ENCODE measurements at places on chromosomes 2 and 18. TPM values are rescaled to one million over a fixed set of nuclear protein-coding genes. Genes with fewer than 3 reads are reported as not detected.

GRCh38 chr18:27175914-27176313 lies 9.2 kb downstream of the CHST9 start:
- DNase-seq, result no peak
- H3K27me3 ChIP-seq, result no peaks in the 10 kb centered on the region
- H3K4me1 ChIP-seq, result no peaks in the 10 kb centered on the region
- H3K36me3 ChIP-seq, result no peaks in the 10 kb centered on the region
- no peak overlapping the region for H3K27ac ChIP-seq
- no peak overlapping the region for H3K4me3 ChIP-seq

The ATOH8 gene
- not detected for total RNA-seq

DNA sequence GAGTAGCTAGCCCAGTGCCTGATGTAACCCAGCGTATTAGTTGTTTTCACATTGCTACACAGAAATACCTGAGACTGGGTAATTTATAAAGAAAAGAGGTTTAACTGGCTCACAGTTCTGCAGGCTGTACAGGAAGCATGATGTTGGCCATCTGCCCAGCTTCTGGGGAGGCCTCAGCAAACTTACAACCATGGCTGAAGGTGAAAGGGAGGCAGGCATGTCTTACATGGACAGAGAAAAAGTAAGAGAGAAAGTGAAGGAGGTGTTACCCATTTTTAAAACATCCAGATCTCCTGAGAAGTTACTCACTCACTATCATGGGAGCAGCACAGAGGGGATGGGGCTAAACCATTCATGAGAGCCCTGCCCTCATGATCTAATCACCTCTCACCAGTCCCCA lies 6.1 kb upstream of the CYRIA start:
- H3K4me3 ChIP-seq, result no peak overlapping the region
- H3K27ac ChIP-seq, result no peak overlapping the region
- peaks cover under 1% of the 10 kb centered on the region for H3K27me3 ChIP-seq
- H3K36me3 ChIP-seq, result no peaks in the 10 kb centered on the region

The DSEL gene
- total RNA-seq, result 0.07 TPM

- no peak overlapping the region for H3K27ac ChIP-seq
- H3K4me1 ChIP-seq, result peaks cover 19% of the 10 kb centered on the region
- H3K36me3 ChIP-seq, result no peaks in the 10 kb centered on the region
- H3K4me3 ChIP-seq, result no peak overlapping the region
These were observed 2.1 kb downstream of the NEURL3 start for GRCh38 chr2:96502891-96503636.

The BOD1L2 gene
- total RNA-seq, result not detected

- peaks cover 69% of the 10 kb centered on the region for H3K36me3 ChIP-seq
- H3K4me3 ChIP-seq, result no peak overlapping the region
- no peaks in the 10 kb centered on the region for H3K4me1 ChIP-seq
- H3K27ac ChIP-seq, result no peak overlapping the region
- H3K27me3 ChIP-seq, result no peaks in the 10 kb centered on the region
- no peak for DNase-seq
These were observed 61.3 kb downstream of the NUP35 start for GRCh38 chr2:183185534-183185933.

The TMEFF2 gene
- not detected for total RNA-seq

GRCh38 chr18:5975111-5976002 lies 80.0 kb upstream of the TMEM200C start:
- H3K4me1 ChIP-seq, result no peaks in the 10 kb centered on the region
- H3K4me3 ChIP-seq, result no peak overlapping the region

DNA sequence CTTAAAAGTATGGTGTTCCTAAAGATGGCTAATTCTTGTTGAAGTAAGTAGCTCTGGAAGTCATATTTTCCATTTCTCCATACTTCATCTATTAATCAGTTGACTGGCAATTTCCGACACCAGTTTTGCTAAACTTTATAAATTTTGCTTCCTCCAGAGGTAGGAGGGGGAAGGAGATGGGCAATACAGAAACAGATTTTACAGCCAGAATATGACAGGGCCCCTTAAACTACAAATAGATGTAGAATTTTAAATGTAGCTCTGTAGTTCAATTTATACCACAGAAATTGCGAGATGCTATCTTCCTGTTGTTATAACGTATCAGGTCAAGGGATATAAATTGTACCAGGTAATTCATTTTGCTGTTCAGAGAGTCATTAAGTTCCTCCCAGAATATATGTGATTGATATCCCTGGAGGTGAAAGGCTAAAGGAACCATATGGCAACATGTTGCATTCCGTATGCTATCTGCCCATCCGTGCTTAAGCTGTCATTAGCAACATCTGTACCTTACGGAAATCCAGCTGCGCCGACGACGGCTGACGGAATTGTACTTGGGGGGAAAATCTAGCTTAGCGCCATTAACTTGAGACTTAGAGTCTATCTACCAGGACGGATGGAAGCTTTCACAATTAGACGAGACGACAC lies 8.4 kb upstream of the NR4A2 start:
- H3K36me3 ChIP-seq, result no peaks in the 10 kb centered on the region
- no peak for DNase-seq
- H3K27me3 ChIP-seq, result no peaks in the 10 kb centered on the region
- H3K4me1 ChIP-seq, result peaks cover 6% of the 10 kb centered on the region
- peak overlapping the region; percentile 88 for H3K4me3 ChIP-seq

- H3K36me3 ChIP-seq, result no peaks in the 10 kb centered on the region
- H3K4me3 ChIP-seq, result no peak overlapping the region
- H3K4me1 ChIP-seq, result no peaks in the 10 kb centered on the region
- H3K27ac ChIP-seq, result no peak overlapping the region
- no peak for DNase-seq
- H3K27me3 ChIP-seq, result peaks cover 35% of the 10 kb centered on the region
These were observed 70.3 kb downstream of the STEAP3 start for GRCh38 chr2:119293900-119294299.

The NEB gene
- 2.2 TPM for total RNA-seq

DNA sequence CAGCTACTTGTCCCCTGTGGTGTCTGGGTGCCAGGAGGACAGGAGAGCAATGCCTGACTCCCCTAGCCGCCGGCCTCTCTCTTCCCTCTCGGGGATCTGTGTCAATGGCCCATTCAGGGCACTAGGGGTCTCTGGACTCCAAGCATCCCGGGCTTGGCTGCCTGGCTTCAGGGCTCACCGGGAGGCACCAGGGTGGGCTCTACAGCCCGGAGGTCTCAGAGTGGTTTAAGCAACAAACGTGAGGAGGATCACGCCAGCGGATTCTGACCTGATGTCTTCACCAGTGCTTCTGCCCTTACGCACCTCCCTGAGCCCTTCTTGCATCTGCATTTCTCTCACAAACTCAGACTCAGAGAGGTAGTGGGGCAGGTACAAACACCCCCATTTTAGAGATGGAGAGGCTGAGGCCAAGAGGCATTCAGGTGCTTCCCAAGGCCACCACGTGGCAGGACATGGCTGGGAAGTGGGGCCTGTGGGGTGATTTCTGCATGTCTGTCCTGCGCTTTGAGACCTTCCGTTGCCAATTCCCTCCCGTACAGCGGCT lies 243.0 kb downstream of the CELF4 start:
- H3K27me3 ChIP-seq, result no peaks in the 10 kb centered on the region
- no peak overlapping the region for H3K4me3 ChIP-seq
- no peak overlapping the region for H3K27ac ChIP-seq
- H3K4me1 ChIP-seq, result no peaks in the 10 kb centered on the region
- DNase-seq, result peak; percentile 77

- no peak overlapping the region for H3K27ac ChIP-seq
- no peak for DNase-seq
- no peaks in the 10 kb centered on the region for H3K36me3 ChIP-seq
- H3K4me1 ChIP-seq, result no peaks in the 10 kb centered on the region
- H3K27me3 ChIP-seq, result no peaks in the 10 kb centered on the region
- H3K4me3 ChIP-seq, result no peak overlapping the region
These were observed 70.3 kb upstream of the CWC22 start for GRCh38 chr2:180077295-180077906.

The GREB1L gene
- not detected for total RNA-seq

The AKAIN1 gene
- total RNA-seq, result not detected

DNA sequence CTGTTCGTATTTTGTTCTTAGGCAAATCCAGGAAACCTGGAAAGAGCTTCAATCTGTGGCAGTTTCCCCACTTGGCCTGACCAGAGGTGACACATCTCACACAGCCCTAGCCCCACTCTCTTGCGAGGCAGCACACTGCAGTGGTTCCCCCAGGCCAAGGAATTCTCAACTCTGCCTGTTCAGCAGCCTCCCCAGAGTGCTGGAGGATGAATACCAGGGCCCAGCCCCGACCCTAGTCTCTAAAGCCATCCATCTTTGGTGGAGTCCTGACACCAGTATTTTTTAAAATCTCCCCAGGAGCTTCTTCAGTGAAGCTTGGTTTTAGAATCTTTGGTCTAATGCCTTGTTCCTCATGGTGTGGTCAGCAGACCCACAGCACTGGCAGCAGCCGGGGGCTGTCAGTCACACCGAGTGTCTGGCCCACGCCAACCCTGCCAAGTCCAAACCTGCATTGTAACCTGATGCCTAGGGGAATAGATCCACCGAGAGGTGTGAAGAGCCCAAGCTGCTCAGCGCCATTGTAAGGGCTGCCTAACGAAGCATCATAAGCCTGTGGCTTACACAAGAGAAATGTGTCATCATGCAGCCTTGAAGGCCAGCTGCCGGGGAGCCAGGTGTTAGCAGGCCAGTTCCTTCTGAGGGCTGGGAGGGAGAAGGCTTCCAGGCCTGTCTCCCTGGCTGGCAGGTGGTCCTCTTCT lies 428.7 kb upstream of the ID2 start:
- H3K27ac ChIP-seq, result no peak overlapping the region
- H3K4me1 ChIP-seq, result no peaks in the 10 kb centered on the region
- H3K27me3 ChIP-seq, result peaks cover 12% of the 10 kb centered on the region
- DNase-seq, result no peak

DNA sequence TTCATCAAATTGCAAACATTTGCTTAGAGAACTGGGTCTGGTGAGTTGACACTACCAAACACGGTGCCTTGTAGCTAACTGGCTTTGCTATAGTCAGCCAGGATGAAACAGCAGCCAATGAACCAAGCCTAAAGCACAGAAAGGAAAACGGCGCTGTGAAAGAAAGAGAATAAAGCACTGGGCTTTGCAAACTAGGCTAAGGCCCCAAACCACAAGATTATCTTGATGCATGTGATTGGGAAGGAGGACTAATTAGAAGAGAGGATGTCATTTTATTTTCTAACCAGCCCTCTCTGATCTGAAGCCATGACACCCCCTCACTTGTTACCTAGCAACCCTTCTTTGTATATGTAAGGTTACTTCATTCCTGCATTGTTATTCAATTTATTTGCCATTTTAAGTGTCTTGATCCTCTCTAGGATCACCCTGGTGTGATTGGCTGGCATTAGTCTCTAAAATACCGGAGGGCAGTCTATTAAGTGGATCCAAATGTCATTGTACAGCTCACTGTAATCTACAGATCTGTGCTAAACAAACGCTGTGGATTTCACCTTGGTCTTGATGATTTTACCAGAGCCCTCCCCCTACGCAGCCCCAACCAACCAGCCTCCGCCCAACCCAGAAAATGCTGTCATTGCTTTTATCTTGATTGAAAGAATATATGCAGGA lies 395.4 kb upstream of the ACVR2A start:
- no peak for DNase-seq
- H3K27ac ChIP-seq, result no peak overlapping the region
- no peaks in the 10 kb centered on the region for H3K27me3 ChIP-seq

DNA sequence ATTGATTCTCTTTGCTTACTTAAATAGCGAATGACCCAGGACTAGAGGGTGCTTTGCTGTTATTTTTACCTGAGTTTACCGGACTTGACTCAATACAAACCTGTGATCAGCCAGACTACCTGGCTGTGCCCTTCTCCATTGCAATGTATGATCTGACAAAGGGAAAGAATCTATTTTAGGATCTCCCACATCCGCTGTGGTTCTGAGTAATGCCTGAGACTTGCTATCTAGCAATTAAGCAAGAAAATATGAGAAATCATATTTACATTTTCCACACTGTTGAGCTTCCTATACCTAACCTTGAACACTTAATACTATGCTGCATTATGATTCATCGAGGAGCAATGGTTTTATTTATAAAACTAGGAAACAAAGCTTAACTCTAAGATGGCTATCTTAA lies 215.2 kb downstream of the RAD51AP2 start:
- no peak overlapping the region for H3K4me3 ChIP-seq
- H3K36me3 ChIP-seq, result no peaks in the 10 kb centered on the region
- H3K27me3 ChIP-seq, result no peaks in the 10 kb centered on the region
- H3K27ac ChIP-seq, result no peak overlapping the region
- DNase-seq, result no peak

The SERPINB11 gene
- not detected for total RNA-seq

- H3K36me3 ChIP-seq, result no peaks in the 10 kb centered on the region
- H3K4me1 ChIP-seq, result no peaks in the 10 kb centered on the region
- H3K27ac ChIP-seq, result no peak overlapping the region
- H3K4me3 ChIP-seq, result no peak overlapping the region
These were observed 38.4 kb upstream of the GAREM1 start for GRCh38 chr18:32509111-32509510.

DNA sequence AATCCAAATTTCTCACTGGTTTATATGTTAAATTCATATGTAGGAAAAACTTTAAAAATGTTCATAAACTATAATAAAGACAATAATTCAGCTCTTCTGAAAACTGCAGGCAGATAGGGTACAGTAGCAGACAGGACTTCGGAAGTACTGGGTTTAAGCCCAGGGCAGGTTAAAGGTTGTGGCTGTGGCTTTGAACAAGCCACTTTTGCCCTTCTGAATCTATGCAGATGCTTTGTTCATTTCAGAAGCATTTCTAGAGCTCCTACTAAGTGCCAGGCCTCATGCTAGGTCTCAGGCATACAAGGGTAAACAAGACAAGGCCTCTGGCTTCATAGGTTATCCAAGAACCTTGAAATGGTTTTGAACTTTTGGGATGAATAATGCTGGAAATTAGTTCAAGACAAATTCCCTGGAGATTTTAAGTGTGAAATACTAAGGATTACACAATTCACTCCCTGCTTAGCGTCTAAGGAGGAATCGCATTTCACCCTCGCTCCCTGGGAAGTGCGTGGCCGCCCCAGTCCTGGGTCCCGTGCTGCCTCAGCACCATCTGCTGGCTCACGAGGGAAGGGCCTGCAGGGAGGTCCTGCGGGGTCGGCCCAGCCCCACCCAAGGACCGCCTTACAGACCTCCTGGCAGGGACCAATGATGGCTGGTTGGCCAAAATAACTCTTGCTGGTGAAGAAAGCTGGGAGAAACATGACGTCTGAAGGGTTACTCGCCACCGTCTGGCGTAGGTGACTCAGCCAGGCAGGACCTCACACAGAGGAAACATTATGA lies 67.7 kb upstream of the L3MBTL4 start:
- no peak overlapping the region for H3K4me3 ChIP-seq
- no peaks in the 10 kb centered on the region for H3K36me3 ChIP-seq
- DNase-seq, result peak; percentile 41
- no peak overlapping the region for H3K27ac ChIP-seq
- H3K27me3 ChIP-seq, result no peaks in the 10 kb centered on the region

All from K562 (cell line).